ENCODE measurements at places on chromosomes 11 and 22. TPM values are rescaled to one million over a fixed set of nuclear protein-coding genes. Genes with fewer than 3 reads are reported as not detected.

GRCh38 chr22:37909766-37910165, 3.7 kb downstream of the MICALL1 start:
- DNase-seq: no peak

- no peak for DNase-seq
These were observed 72.4 kb upstream of the CARD18 start for GRCh38 chr11:105211806-105212554.

GRCh38 chr11:47510209-47510608, 42.7 kb downstream of the CELF1 start:
- DNase-seq: no peak

Gene APOBEC3C
- total RNA-seq: 25.1 TPM
